NCI-H524 (cell line): ENCODE measurements at places on chromosomes 4 and X.

- DNase-seq: no peak
These were observed 23.4 kb downstream of the TAB3 start for GRCh38 chrX:30865612-30866011.

DNA sequence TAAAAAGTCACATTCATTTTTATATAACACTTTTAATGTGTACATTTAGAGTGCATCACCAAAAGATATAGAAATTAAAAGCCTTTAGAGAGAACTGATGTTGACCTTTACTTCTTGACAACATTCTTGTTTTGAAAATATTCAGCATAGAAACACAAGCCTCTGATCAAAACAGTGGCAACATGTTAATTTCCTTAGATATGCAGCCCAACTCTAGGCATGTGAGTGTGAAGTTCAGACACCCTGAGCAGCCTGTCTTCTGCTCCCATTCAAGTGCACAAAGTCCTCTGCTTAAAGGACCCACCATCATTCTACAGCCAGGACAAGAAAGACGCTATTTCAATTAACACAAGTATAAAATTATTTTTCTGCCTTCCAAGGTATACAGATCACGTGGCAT, 60.0 kb downstream of the PPP3CA start:
- DNase-seq: no peak

- no peak for DNase-seq
These were observed 79.7 kb upstream of the PRSS48 start for GRCh38 chr4:151197247-151197646.

GRCh38 chr4:182604161-182604622, 313.0 kb downstream of the DCTD start:
- no peak for DNase-seq

DNA sequence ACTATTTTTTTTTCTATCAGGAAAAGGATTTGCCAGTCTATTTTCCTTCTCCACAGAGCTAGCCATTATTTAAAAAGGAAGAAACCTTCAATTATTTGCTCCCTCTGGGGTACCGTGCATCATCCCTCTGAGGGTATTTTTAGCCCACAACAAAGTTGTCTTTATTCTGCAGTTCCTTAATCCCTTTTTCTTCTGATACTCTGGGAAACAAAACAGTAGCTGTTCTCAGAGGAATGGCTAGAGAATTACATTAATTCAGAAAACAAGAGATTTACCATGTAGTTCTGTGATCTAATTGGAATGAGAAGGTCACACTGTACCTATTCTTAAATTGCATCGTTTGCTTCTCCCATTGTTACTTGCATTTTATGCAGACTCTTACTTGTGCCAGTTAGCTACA, 1056.7 kb downstream of the STIM2 start:
- DNase-seq: no peak

DNA sequence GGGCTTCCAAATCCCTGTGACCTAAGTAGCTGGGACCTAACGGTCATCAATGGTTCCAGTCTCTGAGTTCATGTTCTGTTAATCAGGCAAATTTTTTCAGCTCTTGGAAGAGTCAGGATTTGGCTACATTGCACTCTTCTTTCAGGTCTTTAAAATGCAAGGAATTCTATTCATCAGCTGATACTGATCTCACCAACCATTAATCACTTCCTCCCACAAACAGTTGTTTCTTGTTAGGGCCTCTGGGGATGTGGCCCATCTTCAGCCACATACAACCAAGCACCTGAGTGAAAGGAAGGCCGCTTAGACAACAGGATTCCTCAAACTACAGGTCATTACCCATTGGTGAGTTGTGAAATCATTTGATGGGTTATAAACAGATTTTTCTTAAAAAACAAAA, 71.7 kb downstream of the FANCB start:
- no peak for DNase-seq

DNA sequence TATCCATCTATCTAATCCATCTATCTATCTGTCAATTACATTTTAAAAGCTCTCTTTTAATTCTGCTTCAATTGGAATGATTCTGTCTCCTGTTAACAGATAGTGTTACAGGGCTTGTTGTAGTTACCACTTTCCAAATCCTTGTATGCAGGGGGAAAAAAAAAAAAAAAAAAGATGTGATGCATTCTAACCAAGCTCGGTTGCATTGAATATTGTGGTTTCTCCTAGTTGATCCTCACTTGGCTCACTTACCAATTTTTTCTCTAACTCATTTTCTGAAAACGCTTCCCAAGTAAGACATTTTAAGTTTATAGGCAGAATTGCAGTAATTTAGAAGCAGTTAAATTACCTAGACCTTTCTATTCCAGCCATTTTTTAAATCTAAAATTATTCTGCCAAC, 327.9 kb upstream of the PITX2 start:
- no peak for DNase-seq

GRCh38 chr4:174714393-174715211, 114.4 kb downstream of the GLRA3 start:
- DNase-seq: peak; percentile 27

DNA sequence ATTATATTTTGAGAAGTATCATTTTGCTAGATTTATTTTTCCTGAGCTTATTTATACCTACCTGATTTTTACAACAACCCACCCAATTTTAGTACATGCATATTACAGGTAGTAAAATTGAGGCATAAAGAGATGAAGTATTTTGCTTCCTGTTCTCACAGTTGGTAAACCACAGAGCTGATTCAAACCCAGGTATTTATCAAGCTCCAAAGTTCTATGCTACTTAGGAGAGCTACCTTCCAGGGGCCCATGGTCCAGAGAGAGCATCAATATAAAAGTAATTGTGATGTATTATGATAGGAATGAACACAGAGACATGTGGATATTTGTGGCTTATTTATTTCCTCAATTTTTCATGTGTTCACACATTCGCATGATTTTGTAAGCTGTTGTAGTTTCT, 20.2 kb upstream of the GBA3 start:
- no peak for DNase-seq

GRCh38 chr4:11042760-11043159, 358.2 kb upstream of the CLNK start:
- no peak for DNase-seq

GRCh38 chrX:3052860-3053259, 11.6 kb downstream of the ARSF start:
- DNase-seq: no peak

DNA sequence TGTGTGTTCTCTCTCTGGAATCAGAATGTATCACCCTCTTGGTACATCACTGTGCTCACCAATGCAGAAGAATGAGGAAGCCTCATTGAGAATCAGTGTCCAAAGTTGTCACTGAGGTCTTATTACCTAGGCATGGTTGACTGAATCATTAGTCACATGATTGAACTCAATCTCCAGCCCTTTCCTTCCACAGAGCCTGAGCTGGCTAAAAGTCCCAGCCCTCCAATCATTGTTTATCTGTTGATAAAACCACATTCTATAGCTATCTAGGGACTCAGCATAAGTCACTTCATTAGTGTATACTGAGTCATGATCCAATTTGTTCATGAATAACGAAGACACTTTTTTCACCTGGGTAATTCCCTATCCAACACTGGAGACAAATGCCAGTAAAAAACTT, 396.8 kb downstream of the TRAM1L1 start:
- DNase-seq: no peak

DNA sequence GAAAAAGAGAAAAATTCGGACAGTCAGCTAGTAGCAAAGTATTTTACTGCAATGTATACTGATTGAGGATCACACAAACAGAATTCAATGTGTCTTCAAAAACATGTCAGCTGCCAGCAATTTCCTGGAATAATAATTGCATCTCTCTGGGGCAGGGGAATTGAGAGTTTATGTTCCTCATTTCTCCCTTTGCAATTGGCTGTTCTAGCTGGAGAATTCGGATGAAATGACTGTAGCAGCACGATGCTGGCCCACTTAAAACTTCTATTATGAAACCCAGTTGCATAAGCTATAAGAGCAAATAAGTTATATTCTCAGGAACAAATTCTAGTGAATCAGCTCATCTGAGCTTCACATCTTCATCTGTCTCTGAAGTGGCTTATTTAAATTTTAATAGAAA, 99.9 kb upstream of the CPEB2 start:
- DNase-seq: no peak

- DNase-seq: peak; percentile 43
These were observed 562.2 kb downstream of the ZIC3 start for GRCh38 chrX:138128027-138128671.

DNA sequence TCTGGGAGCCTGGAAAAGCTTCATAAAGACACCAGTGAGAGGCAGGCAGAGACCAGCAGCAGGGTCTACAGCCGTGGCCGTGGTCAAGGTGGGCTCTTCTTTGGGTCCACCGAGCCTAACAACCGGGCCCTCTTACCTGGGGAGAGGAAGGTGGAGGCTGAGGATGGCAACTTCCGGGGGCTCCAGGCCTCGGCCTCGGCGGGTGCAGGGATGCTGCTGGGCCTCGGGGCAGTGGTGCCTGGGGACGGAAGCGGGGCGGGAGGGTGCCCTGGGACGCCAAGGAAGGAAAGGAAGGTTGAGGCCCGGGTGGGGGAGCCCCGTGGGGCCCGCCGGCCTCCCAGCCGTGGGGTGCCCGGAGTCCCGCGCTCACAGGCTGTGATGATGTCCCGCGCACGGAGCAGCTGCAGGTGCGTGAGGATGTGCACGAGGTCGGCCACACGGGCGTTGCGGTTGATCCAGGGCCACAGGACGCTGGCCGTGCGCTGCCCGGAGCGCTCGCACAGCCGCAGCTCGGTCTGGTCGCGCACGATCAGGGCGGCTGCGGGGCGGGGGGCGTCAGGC, 561 bp downstream of the IRAK1 start:
- no peak for DNase-seq

DNA sequence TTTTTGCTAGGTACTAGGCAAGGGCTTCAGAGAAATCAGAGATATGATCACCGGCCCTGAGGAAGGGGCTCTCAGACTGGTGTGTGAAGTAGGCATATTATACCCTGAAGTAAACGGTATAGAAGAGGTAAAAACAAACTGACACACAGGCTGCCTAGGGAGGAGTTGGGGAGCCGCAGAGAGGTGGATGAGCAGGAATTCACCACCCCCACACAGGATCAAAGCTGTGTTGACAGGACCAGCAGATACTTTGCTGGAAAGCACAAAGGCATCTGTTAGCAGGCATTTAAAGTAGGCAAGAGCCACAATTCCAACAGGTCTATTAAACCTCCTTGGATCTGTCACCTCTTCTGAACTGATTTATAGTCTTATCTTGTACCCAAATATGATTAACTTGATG, 71.8 kb upstream of the GPR34 start:
- no peak for DNase-seq

DNA sequence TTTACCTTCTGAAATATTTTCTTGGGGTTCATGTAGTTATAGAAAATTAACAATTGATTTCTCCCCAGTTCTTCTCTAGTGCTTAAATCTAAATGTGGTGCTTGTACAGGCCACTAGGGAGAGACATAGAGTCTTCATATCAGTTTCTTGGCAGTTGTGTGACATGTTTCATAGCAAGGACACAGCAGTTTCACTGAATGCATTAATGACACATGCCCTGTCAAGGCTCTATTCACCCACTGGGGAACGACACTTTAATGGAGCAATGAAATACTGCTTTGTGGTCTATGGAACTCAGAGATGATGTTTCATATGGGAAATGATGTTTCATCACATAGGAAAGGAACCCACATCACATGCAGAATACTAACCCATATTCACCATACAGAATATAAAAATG, 2.8 kb downstream of the VEGFC start:
- DNase-seq: no peak

DNA sequence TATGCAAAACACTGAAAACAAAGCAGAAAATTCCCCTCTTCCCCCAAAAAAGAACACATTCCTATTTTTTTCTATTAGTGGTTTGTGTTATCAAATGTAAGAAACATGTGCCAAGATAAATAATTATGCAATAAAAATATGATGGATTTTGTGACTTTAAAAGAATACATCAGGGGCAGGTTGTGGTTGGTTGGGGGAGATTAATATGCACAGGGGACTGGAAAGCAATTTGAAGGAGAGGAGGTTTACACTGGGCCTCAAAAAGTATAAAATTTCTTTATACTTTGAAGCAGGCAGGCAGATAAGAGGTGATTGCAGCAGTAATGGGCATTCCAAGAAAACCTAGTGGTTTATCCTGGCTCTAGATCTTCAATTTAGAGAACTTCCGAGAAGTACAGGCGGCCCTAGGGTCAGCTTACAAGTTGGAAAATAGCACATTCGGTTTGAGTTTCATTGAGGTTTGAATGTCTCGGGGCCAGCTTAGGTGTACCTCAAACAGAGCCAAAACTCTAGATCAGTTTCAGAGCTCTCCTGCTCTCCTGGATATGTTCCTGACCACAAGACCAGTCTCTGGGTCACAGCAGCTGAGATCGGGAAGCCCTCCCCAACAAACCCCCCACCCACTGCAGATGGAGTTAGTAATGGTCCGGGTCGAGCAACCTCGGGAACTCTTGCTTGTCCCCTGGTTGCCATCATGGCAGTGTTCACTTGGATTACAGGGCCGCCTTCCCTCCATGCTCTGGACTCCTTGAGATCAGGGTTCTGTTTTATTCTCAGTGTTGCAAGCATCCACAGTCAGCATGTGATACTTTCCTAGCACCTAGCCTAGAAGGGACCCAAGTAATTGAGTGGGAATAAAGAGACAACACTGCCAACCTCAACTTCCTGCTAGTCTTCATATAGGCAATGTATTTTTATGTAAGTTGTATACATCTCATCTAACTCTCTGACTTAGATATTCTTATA, 112.1 kb upstream of the DDIT4L start:
- DNase-seq: no peak

- no peak for DNase-seq
These were observed 150.3 kb upstream of the FAM9B start for GRCh38 chrX:9184211-9184610.

DNA sequence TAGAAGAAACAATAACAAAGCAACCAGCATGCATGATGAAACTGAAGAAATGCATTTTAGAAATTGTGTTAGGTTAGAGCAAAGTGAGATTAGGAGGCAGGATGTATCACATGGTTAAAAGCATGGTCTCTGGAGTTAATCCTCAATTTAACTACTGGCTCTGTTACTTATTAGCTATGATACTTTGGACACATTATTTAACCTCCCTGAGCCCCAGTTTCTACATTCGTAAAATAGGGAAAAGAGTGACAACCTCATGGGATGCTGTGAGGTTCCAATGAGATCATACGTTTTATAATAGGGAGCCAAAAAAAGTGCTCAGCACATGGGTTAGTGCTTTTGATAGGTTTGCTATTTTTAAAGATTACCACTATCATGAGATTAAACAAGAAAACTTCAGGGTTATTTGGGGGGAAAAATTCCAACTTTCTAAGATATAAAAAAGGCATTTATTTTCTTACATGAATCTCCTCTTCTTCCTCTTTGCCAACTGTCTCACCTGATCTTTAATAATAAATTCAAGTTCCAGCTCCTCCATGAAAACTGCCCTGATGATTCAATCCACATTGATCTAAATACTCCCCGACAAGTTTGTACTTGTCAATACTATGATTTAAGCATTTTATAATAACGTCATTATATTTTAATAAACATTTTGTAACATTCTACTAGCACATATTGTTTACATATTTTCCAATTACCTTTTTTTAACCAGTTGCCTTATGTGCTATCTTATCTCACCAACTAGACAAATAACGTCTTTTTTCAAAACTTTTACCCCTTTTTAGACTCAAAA, 4.6 kb downstream of the SEC31A start:
- no peak for DNase-seq

- no peak for DNase-seq
These were observed 33.4 kb upstream of the KLHL34 start for GRCh38 chrX:21691512-21692018.
